Brain microvascular endothelial cell (primary cell): ENCODE measurements at places on chromosomes 4 and X.
A peak's percentile ranks its signal among the peaks of the same experiment; 100 is the strongest.

- no peak for DNase-seq
Measured at GRCh38 chrX:53077207-53078197, 4.7 kb upstream of the TSPYL2 start.

GRCh38 chrX:68018248-68019203 is 414.8 kb downstream of the OPHN1 start:
- peak; percentile 18 for DNase-seq

GRCh38 chrX:103275947-103276567 is 493 bp downstream of the TCEAL5 start:
- DNase-seq, result no peak

DNA sequence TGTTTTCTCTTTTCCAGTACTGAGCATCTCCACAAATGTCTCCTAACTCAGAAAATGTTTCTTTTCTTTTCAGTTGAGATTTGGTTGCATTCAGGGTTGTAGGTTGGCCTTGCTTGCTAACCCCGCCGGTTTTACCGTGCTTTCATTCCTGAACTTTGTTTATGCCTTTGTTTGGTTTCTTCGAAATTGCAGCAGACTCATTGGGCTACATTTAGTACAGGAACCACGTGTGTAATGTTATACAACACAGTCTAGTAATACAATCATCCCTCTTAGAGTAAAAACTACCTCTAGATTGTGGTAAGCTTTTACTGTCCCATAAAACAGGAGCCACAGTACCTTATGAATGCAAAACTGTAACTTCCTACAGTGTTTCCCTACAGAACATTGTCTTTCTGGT is 57.9 kb downstream of the CCKAR start:
- DNase-seq, result no peak

- peak; percentile 40 for DNase-seq
Measured at GRCh38 chr4:141713771-141714445, 77.5 kb downstream of the IL15 start.

DNA sequence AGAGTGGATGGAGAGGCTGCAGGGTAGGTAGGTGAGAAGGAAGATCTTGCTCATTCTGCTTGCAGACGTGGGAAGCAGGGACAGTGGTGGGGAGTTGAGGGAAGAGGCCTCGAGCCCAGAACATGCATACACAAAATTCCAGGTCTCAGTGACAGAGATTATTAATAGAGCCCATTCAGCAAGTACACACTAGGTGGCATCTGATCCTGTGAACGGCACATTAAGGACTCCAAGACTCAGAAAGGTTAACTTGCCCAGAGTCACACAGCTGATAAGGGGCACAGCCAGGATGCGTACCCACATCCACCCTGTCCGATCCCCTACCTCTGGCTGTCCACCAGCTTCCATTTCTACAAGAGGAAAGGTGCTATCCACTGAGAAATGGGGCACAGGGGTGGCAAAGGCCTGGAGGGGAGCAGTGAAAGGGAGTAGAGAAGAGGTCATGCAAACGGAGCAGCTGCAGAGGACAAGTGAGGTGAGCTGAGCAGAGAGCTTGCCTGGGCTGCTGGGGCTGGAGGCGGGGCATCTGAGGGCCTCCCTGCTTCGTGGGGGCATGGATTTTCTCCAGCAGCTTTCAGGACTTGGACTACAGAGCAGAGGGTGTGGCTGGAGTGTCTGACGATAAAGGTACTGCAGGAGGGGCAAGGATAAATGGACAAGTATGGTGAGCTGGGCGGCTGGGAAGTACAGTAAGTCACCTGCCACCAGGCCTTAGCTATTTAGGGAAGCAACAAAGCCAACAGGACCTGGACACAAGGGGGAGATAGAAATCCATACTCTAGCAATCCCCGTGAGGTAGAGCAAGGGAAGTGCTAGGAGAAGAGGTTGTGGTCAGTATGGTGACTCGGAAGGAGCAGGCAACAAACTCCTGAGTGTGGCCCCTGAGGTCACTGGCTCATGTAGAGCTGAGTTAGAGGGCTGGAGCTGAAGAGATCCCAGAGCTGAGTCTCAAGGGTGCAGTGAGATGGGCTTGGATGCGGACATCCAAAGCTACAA is 11.2 kb downstream of the IDS start:
- DNase-seq, result no peak
